Astrocyte (in vitro differentiated cells and primary cell): ENCODE measurements at places on chromosomes 3 and 15.

GRCh38 chr3:187976365-187976900 is 177.5 kb upstream of the LPP start:
- no peak for DNase-seq

GRCh38 chr3:72102112-72102616 is 317.2 kb upstream of the PROK2 start:
- DNase-seq, result no peak

DNA sequence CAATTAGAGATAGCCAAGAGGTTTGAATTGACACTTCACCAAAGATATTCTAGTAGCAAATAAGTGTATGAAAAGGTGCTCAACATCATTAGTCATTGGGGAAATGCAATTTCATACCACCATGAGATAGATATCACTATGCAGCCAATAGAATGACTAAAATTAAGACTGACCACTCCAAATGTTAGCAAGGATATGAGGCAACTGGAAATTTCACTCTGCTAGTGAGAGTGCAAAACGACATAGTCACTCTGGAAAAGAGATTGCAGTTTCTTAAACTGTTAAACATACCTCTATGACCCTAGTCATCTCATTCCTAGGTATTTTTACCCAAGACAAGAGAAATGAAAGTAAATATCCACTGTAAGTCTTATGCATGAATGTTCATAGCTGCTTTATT is 27.6 kb upstream of the SLC6A11 start:
- no peak for DNase-seq

DNA sequence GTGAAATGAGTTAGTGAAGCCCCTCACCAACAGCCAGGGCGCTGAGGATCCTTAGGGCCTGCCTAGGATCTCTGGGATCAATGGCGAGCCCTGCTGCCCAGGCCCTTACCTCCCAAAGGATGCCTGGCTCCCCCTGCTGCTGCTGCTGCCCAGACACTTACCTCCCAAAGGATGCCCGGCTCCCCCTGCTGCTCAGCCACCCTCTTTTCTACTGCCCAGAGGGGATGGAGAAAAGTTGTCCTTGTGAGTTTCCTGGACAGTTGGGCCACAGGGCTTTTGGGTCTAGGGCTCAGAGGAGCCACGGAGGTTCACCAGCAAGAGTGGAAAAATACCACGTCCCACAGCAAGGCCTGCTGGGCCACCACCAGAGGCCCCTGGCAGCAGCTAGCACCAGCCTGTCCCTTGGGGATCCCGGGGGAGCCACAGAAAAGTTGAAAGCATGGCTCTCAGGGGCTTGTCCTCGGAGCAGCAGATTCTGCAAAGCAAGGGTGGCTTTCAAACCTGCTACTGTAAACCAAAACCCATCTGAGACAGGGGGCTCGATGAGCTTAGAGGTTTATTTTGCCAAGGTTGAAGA is 59.4 kb downstream of the SLC6A6 start:
- peak; percentile 52 for DNase-seq

DNA sequence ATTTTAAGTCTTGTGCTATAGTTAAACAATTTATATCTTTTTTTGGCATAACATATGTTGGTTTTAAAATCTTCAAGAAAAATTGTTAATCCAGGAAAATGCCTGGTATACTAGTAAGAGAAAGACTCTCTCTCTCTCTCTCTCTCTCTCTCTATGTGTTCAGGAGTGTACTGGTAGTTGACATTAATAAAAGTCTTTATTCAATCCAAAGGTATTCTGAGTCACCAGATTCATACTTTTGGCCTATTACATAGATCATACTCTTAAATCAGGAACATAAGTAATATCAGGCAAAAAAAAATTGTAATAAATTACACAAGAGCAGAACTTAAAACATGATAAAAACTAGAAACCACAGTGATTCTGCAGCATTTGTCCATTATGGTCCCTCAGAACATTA is 70.2 kb downstream of the TFG start:
- DNase-seq, result no peak

DNA sequence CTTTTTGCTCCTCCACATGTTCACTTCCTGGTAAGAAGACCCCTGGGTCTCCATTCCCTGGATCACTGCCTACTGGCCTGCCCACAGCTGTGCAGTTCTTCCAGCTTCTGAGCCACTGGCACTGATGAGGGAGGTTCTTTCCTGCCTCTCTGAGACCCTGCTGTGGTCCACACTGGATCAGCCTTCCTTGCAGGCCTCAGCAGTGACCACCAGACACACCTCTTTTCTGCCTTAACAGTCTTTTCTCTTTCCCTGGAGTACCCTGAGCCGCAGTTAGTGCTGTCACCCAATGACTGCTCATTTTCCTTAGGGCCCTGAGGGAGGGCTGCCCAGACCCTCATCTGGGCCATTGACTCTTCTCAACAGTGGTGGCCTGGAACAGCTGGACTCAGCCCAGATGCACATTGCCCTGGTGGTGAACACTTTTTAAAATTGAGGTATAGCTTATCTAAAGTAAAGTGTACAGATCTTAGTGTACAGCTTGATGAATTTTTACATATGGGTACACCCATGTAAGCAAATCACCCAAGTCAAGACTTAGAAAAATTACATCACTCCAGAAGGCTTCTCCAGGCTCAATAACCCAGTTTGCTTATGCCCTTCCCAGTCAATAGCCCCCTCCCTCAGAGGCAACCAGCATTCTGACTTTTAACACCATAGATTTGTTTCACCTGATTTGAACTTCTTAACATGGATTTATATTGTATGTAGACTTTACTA is 32.8 kb upstream of the C3orf80 start:
- no peak for DNase-seq

DNA sequence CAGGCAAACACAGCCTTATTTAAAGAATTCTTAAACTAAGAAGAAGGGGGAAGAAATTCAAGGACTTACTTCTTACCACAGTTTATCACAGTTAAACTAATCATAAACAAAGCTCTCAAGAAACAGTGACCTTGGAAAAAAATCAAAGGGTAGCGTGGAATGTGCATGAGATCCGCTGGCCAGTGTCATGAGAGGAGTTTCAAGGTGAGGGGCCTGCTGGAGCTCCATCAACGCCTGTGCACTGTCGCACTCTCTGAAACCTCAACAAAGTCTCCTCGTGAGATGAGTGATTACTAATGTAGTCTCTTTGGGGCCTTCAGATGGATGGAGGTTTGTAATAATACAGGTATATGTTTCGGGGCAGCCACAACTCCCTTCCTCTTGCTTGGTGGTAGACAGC is 28.4 kb upstream of the PRICKLE2 start:
- no peak for DNase-seq
